ENCODE measurements at places on chromosomes 5 and 9.

- DNase-seq: no peak
Measured at GRCh38 chr9:93709600-93710369, 133.4 kb downstream of the PHF2 start.

DNA sequence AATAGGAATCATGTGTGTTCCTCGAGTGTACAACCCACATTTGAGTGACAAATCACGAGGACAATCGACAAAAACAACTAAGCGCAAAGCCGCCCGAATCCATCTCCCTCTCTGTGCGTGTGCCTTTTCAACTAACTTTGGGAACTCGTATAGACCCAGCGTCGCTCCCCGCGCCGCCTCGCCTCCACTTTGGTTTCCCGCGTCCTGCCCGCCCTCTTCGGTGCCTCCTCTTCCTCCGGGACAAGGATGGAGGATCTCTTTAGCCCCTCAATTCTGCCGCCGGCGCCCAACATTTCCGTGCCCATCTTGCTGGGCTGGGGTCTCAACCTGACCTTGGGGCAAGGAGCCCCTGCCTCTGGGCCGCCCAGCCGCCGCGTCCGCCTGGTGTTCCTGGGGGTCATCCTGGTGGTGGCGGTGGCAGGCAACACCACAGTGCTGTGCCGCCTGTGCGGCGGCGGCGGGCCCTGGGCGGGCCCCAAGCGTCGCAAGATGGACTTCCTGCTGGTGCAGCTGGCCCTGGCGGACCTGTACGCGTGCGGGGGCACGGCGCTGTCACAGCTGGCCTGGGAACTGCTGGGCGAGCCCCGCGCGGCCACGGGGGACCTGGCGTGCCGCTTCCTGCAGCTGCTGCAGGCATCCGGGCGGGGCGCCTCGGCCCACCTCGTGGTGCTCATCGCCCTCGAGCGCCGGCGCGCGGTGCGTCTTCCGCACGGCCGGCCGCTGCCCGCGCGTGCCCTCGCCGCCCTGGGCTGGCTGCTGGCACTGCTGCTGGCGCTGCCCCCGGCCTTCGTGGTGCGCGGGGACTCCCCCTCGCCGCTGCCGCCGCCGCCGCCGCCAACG is at the start of gene GPR150:
Gene GPR150 (plus strand): TSS at position 58 of the 840 bp plus-strand sequence. CDS start 189 bp downstream, at position 247.
- peak; percentile 59 for DNase-seq

DNA sequence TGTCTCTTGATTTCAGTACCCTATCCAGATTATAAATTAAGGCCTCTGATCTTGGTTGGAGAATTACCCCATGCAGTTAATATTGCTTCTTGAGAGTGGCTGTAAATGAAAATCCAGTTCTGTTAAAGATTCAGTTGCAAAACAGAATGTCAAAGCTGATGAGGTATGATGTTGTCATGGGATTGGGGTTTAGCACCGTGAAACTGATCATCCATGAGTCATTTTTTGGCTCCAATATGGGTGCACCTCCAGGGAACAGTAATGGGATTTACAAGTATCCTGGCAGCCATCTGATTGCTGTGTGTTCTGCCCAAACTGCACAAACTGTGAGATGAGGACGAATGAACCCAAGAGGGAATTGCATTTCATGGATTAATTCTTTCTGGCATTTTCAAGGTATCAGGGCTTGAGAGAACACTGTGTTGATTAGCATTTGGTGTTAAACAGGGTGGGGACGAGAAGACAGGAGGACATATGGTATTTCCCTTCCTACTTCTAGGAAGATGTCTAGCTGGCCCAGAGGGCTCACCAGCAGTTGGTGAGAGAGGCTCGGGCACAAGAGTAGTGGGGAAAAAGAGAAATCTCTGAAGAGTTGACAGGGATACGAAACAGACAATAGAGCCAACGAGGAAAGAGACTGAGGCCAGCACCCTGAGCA is 214.7 kb downstream of the GAS1 start:
- no peak for DNase-seq

DNA sequence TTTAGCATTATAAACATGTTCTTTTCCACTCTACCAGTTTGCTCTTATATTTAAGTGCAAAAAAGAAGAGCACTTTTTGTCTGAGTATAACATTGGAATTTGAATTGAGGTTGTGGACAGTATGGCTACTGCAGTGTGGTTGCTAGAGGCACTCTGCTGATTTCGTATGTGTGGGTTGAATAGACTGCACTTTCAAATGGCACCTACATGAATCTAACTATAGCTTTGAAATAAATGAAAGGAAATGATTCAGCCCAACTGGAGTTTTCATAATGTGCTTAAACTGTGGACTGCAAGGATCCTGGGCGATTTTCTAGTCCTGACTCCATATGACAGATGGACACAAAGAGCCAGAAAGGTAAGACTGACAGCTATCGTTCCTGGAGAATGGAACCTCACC is 657.6 kb upstream of the RIOK2 start:
- DNase-seq: no peak

DNA sequence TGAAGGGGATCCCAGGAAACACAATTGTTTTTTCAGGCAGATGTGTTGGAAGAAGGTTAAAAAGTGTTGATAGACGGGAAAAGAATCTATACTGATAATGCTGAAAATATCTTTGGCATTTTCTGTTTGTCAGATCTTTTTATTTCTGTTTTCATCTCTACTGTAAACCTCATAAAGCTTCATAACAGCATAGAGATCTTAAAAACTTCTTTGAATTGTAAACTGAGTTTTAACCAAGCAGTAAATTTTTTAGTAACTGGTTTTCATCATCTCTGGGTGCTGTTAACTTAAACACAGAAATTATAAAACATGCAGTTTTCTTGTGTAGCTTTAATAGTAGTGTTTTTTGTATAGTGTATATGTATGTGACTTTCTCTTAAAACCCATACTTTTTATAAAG is 227.0 kb downstream of the WDR70 start:
- no peak for DNase-seq

DNA sequence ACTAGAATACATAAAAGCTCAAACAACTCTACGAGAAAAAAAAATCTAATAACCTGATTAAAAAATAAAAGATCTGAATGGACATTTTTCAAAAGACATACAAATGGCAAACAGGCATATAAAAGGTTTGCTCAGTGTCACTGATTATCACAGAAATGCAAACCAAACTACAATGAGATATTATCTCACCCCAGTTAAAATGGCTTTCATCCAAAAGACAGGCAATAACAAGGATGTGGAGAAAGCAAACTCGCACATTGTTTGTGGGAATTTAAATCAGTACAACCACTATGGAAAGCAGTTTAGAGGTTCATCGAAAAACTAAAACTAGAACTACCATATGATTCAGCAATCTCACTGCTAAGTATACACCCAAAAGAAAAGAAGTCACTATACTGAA is 20.8 kb downstream of the UGT3A2 start:
- DNase-seq: no peak

GRCh38 chr5:84881737-84882136 is 497.1 kb upstream of the EDIL3 start:
- no peak for DNase-seq

DNA sequence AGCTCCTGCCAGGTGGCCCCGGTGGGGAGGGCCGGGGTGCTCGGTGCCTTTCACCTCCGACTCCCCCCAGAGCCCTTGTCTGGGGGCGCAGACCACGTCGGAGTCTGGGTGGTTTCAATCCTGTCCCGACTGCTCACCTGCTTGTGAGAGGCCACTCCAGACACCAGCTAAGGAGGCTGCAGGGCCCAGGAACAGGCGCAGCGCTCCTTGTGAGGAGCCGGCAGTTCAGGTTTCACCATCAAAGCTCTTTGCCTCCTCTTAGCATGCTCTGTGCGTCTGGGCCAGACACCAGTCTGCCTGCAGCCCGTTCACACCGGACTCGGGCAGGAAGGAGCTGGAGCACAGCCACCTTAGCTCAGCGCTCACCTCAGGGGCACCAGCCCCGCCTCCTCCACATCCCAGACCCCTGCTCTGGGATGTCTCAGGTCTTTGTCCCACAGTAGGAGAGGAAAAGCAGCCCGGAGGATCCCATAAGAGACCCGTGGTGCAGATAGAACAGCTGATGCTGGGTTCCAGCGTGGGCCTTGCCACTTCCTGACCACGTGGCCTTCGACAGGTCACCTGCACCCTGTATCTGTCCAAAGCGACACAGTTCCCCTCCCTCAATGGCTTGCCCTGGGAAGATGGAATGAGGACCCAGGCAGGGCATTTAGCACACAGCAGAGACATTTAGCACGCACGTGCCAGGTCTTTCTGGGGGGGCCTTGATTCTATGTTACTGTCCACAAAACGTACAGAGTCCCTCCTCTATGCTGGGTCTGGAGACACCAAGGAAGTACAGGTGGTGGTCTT is 106.2 kb upstream of the LMX1B start:
- DNase-seq: no peak

DNA sequence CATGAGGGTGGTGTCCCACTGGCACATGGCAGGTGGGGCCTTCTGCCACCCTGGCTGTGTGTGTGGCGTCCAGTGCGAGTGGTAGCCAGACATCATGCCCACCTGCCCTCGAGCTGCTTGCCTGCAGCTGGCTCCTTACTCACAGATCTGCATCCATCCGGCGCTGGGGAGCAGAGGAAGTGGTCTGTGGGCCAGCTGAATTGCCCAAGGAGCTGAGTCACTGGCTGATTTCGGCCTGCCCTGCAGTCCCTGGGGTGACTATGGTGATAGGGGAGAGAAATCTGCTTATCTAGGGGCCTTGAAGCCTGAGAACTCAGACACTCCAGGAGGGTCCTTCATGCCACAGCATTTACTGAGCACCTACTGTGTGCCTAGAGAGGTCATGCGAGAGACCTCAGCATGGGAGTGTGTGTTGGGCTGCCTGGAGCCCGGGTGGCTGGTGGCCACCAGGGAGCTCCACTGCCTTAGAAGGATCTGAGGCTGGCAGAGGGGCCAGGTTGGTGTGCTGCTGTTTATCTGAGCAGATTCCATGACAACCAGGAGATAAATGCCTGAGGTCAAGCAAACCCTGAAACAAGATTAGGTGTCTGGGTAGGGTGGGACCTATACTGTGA is 57.1 kb downstream of the SLC22A5 start:
- peak; percentile 81 for DNase-seq

GRCh38 chr9:116644091-116644688 is 42.9 kb upstream of the TRIM32 start:
- no peak for DNase-seq

- DNase-seq: no peak
Measured at GRCh38 chr9:136058084-136058483, 37.0 kb downstream of the NACC2 start.

DNA sequence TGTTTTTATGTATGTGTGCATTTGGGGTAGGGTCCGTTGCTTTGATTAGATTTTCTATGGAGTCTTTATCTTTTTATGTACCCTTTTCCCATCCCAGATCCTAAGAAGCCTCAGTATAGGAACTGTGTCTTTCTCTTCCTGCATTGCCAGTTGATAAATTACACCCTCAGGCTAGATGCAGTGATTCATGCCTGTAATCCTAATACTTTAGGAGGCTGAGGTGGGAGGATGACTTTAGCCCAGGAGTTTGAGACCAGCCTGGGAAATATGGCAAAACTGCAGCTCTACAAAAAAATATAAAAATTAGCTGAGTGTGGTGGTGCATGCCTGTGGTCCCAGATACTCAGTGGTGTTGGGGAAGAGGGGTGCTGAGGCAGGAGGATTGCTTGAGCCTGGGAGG is 40.2 kb downstream of the NLN start:
- DNase-seq: no peak

- no peak for DNase-seq
Measured at GRCh38 chr5:140328036-140328764, 18.2 kb downstream of the HBEGF start.

- DNase-seq: no peak
Measured at GRCh38 chr5:67085616-67086015, 111.0 kb downstream of the CD180 start.

DNA sequence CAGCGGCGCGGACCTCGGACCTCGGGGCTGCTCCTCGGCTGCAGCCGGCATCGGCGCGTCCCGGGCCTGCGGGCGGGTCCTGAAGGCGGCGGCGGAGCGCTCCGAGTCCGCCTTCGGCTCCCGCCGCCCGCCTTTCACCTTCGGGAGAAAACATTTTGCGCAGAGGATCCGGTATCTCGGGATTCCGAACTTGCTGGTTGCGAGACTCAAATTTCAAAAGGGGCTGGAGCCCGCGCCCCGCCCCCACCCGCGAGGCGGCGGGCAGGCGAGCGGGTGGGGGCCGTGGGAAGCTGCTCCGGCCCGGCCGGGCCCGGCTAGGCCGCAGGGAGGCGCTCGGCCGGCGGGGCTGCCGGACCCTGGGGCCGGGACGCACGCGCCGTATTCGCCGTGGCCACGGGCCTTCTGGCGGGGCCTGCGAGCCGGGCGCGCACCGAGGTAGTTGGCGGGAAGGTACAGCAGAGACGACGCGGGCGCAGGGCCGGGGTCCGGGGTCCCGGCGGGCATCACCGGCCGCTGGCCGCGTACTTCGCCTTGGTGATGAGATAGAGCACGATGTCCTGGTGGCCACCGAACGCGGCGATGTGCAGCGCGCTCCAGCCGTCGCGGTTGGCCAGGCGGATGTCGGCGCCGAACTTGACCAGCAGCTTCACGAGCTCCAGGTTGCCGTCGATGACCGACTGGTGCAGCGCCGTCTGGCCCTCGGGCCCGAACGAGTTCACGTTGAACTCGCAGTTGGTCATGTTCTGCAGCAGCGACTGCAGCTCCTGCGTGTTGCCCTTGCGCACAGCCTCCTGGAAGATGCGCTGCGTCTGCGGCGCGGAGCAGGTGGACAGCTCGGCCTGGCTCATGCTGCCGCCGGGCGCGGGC is 757 bp downstream of the NRARP start:
- DNase-seq: no peak

DNA sequence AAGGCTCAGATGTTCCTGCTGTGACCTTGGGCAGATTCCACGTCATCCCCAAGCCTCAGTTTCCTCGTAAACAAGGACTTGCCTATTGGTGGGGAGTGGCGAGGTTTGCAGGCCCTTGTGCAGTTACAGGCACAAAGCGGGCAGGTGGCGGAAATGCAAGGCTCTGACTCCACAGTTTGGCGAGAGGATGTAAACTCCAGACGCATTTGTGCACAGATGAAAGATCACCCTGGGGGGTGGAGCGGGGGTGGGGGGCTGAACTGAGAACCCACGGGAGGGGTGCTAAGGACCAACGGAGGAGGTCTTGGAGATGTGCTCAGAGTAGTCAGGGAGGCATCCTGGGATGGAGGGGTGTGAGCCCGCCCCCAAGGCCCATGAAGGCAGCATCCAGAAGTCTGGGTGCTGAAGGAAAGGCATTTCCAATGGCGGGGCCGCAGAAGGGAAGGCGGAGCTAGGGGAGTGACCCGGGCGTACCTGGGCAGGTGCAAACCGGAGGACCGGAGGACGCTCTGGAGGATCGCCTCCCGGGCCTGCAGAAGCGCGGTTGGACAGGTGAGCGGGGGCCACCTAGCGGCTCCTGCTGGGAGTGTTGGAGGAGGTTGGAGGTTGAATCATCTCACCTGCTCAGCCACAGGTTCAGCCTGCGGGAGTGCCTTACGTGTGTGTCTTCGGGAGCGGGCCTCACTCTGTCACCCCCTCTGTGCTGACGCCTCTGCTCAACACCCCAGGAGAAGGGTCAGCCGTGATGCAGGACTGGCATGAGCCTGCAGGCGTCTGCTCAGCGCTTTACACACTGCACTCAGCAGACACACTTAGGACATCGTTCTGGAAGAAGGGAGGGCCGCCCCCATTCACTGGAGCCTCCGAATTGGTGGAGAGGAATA is 1.9 kb upstream of the FIBCD1 start:
- peak; percentile 50 for DNase-seq

DNA sequence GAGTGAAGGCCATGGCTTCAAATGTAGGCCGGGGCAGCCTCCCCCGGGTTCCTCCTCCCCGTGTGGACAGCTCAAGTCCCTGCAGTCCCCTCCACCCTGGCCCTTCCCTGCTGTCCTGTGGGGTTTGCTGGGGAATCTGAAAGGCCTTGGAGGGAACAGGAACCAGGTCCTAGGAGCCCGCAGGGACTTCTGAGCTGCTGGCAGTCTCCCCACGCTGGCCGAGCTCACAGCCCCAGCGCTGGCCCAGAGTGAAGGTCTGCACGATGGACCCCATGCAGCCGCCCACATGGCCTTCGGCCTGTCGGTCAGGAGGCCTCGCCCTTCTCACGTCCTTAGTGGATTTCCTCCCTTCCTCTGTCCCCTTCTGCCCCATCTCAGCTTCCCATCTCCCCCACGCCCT is 25.7 kb upstream of the NOTCH1 start:
- DNase-seq: no peak
